Activated T-helper 1 cell treated with Interleukin-2 at 50 U/mL for 16 hours (primary cell): ENCODE measurements at places on chromosomes 1 and 21.

GRCh38 chr21:45427331-45428271 is 22.6 kb downstream of the COL18A1 start:
- DNase-seq, result no peak

DNA sequence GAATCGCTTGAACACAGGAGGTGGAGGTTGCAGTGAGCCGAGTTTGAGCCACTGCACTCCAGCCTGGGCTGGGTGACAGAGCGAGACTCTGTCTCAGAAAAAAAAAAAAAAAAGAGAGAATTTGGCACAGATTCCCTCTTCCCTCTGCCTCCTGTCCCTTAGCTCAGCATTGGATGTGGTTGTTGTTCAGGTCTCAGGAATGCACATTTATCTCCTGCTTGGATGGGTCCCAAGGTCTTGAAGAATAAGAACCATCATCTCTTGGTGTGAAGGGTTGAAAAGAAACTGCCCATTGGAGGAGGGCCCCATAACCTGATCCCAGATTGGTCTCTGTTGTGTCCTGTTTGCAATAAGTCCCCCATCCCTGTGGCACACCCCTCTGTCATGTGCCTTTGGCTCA is 34.9 kb downstream of the UBIAD1 start:
- DNase-seq, result no peak

- no peak for DNase-seq
Measured at GRCh38 chr1:55775007-55775406, 559.8 kb upstream of the USP24 start.

DNA sequence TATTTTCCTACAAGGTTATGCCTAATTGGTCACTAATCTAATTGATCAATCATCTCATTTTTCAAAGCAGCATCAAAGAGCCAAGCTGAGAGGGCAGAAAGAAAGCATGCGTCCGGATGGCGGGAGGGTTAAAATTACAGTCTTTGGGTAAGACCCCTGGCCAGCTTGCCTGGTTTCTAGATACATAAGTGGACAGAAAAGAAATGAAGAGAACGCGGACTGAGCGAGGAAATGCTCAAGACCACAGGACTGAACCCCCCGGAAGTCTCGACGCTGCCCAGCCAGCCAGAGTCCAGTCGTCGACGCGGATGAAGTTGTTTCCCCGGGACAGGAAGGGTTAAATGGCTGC is 297.2 kb downstream of the OMA1 start:
- DNase-seq, result no peak

GRCh38 chr21:17742181-17742580 is 77.0 kb downstream of the C21orf91 start:
- DNase-seq, result no peak

GRCh38 chr1:50620680-50621329 is 197.6 kb upstream of the DMRTA2 start:
- no peak for DNase-seq

DNA sequence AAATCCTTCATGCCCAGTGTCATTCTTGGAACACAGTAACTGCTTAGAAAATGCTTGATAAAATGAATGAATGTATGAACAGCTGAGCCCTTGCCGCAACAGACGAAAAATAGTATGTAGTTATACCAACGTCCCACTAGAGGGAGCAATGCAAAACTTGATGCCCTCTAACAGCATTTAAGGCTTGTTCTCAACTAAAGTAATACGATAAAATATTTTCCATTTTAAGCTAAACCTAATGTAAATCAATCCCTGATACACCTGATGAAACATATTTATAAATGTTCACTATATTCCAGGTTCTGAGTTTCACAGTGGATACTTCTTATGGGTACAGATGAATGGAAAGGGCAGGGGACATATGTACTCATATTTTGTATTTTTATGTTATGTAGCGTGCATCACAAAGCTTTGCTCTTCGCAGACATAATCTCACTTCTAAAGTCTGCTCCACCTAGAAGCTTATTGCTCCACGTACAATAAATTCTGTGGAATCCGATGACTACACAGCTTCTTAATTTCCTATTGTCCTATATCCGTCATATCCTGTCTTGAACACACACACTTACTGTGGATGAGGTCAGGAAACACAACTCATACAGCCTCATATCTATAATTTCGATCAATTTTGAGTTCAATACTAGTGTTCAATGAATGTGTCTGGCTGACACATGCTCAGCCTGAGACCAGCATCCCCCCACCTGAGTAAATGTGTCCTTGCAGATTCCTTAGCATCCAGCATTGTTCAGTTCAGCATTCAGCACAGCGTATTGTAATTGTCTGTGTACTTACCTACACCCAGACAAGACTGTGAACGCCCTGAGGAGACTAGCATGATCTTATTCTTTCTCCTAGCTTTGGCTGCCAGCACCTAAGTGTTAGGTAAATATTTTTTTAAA is 4.4 kb upstream of the UTP25 start:
- no peak for DNase-seq

GRCh38 chr1:22921452-22922126 is 51.1 kb downstream of the LACTBL1 start:
- no peak for DNase-seq

DNA sequence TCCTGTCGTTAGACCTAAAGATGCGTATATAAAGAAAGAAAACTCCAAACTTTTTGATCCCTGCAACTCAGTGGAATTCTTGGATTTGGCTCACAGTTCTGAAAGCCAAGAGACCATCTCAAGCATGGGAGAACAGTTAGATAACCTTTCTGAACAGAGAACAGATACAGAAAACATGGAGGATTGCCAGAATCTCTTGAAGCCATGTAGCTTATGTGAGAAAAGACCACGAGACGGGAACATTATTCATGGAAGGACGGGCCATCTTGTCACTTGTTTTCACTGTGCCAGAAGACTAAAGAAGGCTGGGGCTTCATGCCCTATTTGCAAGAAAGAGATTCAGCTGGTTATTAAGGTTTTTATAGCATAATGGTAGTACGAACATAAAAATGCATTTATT is 33.1 kb downstream of the MDM4 start:
- no peak for DNase-seq
